ENCODE measurements at places on chromosomes 13 and 19.

DNA sequence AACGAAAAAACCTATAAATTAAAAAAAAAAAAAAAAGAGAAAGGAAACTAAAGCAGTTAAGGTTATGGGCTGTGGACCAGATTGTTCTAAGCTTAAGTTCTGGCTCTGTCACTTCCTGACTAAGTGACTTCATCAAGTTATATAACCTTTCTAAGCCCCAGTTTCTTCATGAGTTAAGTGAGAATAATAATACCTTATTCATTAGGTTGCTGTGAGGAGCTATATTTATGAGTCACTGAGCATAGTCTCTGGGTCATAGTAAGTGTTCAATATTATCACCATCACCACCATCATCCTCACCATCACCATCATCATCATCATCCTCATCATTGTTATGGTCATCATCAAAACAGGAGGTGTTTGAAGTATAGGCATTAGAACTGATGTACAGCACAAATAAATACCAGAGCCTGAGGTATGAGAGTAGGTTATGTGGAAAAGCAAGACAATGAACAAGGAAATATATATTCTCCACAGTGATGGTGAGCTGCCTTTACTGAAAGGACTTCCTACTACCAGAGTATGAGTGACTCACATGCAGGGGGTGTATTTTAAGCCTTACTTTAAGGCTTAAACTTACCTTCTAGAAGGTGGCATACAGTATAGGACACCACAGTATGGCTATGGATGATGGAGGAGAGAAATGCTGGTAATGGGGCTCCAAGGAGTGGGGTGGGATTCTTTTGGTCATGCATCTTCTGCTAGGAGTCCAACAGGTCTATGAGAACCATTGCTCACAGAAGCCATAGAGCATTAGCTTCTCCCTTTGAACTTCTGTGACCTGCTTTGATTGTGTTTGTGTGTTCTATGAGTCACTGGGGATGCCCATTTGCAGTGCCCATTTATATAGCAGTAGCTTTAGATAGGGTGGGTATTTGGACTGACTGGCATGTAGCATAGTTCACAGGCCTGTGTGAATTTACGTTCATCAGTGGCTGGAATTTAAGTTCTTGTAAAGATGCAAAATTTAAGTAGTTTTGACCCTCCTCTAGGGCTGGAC, 104.4 kb downstream of the KLF5 start:
- no peak for DNase-seq

DNA sequence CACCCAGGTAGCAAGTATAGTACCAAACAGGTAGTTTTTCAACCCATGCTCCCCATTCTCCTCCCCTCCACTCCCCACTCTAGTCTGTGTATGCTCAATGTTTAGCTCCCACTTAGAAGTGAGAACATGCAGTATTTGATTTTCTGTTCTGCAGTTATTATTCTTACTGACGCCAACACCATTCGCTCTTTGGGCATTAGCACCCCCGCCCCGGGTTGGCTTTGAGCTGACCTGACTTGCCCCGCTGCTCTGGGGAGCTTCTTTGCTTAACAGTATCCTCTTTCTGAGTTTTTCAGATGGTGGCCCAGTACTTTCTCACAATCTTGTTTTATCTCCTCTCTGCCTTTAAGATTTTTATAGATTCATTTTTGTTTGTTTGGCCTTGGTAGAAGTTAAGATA, 138.7 kb downstream of the CRYL1 start:
- DNase-seq: no peak

DNA sequence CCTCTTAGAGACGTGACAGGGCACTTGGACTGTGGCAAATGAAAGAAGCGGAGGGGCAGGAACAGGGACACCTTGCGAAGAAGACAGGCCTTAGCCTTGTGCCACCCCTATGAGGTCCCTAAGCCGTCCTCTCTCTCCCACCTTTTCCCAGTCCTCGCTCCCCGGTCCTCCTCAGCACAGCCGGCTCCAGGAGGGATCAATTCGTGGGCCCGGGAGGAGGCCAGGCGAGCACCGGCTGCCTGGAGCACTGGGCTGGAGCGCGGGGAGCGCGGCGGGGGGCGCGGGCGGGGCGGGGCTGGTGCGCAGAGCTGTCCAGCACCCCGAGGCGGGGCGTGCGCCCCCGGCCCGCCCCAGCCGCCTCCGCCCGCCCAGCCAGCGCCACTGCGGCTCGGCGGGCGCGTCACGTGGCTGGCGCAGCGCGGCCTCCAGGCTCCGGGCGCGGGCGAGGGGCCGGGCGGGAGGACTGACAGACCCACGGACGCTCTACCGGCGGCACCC, at the start of gene LRP3:
TSS of gene LRP3 (plus strand) at position 466 of the 498 bp plus-strand sequence. CDS start 456 bp downstream, outside the sequence.
- peak; percentile 11 for DNase-seq

DNA sequence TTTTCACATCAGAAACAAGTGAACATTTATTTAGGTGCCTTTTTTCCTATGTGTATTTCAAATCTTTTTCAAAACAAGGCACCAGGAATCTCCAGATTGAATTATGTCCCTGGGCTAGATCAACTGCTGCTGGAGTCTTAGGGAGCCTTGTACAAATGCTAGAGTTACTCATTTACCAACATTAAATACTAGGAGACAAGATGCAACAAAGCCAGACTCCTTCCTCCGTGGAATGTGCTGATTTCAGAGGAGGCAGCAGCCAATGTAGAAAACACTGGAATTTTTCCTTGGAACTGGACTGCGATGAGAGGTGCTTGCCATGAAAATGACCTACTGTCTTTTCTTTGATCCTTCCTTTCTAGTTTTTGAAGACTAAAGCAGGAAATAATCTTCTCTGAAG, 1514.7 kb upstream of the MIR17HG start:
- peak; percentile 5 for DNase-seq

- DNase-seq: peak; percentile 59
Observed at GRCh38 chr13:23871616-23872220, 17.5 kb downstream of the MIPEP start.

GRCh38 chr19:35318679-35319448, 10.1 kb upstream of the CD22 start:
- DNase-seq: peak; percentile 71

DNA sequence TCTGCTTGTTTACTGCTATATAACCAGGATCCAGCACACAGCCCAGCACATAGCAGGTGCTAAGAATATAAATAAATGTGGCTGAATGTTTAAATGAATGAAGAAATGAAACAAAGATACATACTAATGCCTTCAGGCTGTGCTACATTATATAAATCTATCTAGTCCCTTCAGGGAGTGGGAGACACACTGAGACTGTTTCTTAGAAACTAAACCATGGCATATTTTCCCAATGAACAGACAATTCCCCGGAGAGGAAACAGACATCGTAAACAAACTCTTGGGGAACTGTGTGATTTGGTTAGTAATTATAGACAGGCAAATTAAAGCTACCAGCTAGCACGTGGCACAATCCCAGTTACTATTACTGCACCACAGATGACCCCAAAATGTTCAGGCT, 9.7 kb upstream of the FEM1A start:
- DNase-seq: no peak

- DNase-seq: no peak
Observed at GRCh38 chr19:33872445-33873320, 76.0 kb downstream of the KCTD15 start.

GRCh38 chr13:20727856-20728255, 24.4 kb downstream of the IL17D start:
- DNase-seq: no peak

DNA sequence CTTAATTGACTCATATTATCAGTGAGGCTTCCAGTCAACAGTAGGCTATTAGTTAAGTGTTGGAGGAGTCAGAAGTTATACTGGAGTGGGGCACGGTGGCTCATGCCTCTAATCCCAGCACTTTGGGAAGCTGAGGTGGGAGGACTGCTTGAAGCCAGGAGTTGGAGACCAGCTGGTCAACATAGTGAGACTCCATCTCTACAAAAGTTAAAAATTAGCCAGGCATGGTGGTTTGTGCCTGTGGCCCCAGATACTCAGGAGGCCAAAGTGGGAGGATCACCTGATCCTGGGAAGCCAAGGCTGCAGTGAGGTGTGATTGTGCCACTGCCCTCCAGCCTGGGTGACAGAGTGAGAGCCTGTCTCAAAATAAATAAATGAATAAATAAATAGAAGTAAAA, 53.2 kb downstream of the COMP start:
- no peak for DNase-seq

- DNase-seq: no peak
Observed at GRCh38 chr19:6253954-6254733, 25.6 kb downstream of the MLLT1 start.

GRCh38 chr13:72166102-72166650, 299.2 kb upstream of the DACH1 start:
- DNase-seq: no peak

DNA sequence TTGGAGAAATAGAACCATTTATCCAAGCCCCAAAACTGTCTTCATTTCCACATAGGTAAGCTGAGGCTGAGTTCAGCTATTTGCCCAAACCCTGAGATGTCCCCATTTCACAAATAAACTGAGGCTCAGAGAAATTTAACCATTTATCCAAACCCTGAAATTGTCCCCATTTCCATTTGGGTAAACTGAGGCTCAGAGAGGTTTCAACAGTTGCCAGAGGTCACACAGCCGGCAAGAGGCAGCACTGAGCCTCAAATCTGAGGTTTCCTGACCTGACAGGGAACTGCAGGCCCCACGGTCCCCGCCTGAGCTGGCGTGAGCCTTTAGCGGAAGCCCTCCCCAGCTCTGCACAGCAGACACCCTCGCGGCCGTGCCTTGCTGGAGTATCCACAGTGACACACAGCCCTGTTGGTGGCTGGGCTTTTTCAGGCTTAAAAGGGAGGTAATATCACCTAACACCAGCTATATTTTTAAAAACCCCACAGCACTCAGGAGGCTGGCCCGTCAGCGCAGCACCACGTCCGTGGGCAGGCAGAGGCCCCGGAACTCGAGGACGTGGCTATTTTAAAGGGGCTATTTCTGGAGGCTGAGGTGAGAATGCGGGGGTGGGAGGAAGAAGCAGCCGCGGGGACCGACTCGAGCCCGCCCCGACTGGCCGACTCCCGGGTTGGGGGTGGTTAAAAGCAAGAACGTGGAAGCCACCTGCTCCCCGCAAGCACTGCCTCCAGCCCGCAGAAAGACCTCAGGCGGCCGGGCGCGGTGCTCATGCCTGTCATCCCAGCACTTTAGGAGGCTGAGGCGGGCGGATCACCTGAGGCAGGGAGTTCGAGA, 18.5 kb downstream of the PTPRS start:
- no peak for DNase-seq

DNA sequence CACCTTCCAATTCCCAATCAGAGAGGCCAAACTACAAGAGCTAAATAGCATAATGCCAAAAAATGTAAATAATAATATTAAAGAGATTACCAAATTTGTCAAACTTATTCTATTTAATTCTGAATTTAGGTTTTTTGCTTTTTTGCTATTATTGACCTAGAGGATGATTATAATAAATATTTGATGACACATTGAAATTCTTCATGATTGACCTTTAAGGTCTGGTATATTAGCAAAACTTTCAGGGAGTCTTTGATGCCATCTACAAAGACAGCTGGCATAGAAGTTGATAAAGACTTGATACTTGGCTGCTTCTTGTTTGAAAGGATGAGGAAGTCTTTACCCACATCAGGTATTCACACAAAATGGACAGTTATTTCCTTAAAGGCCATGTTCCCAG, 659.8 kb upstream of the GPC6 start:
- DNase-seq: no peak

DNA sequence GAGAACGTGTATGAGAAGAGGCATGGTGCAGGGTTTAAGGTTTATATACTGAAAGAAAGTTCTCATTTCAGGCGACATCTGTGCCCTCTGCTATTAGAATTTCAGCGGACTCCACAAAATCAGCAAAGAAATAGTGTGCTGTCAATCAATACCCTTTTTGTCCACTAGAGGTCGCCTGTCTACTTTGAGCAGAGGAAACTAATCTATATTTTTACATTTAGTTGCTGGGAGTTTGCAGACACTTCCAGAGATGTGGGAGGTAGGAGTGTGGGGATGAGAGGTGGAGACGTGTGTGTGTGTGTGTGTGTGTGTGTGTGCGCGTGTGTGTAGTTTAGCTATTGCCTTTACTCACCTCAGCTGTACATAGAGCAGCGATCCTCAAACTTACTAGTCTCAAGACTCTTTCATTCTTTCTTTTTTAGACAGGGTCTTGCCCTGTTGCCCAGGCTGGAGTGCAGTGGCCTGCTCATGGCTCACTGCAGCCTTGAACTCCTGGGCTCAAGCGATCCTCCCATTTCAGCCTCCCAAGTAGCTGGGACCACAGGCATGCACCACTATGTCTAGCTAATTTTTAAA, 9.7 kb downstream of the INAFM1 start:
- peak; percentile 68 for DNase-seq

- DNase-seq: no peak
Observed at GRCh38 chr19:38351865-38352395, 16.3 kb downstream of the CATSPERG start.

GRCh38 chr13:112781881-112782361, 92.1 kb downstream of the ATP11A start:
- no peak for DNase-seq

- DNase-seq: no peak
Observed at GRCh38 chr13:76861859-76862258, 24.3 kb downstream of the KCTD12 start.

GRCh38 chr19:19490214-19490968, 25.0 kb downstream of the TSSK6 start:
- DNase-seq: peak; percentile 82

- no peak for DNase-seq
Observed at GRCh38 chr13:70849222-70849621, 741.0 kb upstream of the KLHL1 start.

DNA sequence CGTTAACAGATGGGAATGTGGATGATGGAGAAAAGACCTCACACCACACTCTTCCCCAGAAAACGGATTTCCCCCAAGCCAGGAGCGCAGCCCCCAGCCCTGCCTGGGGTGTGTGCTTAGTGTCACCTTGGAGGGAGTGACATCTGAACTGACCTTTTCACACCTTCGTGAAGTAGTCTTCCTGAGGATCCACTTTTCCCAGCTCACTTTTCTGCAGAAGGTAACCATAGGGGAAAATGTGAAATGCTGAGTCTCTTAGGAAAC, 26.2 kb downstream of the SIAH3 start:
- DNase-seq: no peak

GRCh38 chr19:10112037-10112761, 706 bp downstream of the P2RY11 start:
- no peak for DNase-seq

GRCh38 chr19:17105556-17105955, 30.0 kb downstream of the MYO9B start:
- no peak for DNase-seq

DNA sequence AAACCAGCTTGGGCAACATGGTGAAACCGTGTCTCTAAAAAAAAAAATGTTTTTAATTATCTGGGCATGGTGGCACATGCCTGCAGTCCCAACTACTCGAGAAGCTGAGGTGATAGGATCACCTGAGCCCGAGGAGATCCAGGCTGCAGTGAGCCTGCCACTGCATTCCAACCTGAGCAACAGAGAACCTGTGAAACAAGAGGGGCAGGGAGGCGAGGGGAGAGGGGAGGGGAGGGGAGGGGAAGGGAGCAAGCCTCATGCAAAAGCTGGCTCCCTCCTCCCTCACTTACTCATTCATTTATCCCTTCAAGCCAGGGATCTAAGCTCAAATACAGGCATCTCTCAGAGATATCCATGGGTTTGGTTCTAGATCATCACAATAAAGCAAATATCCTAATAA, 8.9 kb downstream of the ATP7B start:
- DNase-seq: no peak

All from IMR-90 (cell line).